ENCODE measurements at places on chromosomes 6 and 20.

DNA sequence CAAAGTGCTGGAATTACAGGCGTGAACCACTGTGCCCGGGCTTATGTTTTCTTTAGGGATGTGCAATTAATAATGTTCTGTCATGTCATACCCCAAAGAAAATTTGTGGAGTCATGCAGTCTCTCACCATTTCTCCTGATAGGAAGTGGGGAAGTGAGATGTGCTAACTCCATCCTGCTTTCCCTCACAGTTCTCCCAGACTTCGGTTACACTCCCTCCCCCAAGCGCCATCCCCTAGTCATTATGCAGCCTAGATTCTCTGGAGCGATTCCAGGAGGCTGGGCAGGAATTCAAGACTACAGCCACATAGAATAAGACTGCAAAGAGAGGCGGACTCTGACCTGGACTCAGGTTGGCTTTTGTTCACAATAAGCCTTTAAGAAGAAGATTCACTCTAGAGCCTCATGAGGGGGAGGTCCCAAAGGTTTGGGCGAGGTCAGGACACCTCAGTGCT, 271.4 kb downstream of the ALDH8A1 start:
- no peak for DNase-seq

DNA sequence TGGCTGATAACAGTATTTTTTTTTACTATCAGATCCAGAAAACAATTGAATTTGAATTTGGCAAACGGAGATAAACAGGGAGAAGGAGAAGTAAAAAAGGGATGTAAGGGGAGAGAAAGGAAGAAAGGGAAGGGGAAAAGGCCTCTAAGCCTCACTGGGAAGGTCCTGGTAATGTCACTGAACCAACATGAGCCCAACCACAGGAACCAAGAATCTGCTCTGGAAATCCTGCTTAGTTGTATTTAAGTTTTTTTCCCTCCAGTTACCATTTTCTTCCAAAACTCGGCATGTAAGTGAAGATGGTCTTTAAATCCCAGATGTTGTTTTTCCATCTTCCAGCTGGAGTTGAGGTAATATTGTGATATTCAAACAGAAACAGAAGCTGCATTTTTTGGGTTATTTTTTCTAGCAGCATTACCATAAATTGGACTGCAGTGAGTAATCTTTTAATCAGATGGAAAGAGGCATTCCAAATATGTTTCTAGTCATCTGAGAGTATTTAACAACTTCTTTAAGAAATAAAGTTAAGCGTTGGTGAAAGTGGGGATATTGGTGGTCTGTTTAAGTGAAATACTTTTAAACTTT, 91.1 kb downstream of the TXNDC5 start:
- DNase-seq, result no peak

DNA sequence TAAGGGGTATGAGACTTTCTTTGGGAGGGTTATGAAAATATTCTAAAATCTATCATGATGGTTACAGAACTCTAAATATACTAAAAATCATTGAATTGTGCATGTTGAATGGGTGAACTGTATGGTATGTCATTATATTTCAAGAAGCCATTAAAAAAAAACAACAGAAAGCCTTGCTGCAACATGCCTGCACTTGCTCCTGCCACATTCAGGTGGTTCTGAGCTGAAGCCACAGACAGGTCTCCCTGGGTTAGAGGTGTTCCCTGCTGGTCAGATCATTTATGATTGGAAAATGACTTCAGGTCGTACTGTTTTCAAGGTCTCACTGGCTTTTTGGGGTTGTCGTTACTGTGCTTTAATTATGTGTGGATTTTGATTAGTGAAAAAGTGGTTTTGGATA, 13.3 kb downstream of the GMPR start:
- DNase-seq, result no peak

- DNase-seq, result no peak
These were observed 165.4 kb upstream of the CHD6 start for GRCh38 chr20:41783423-41784208.

DNA sequence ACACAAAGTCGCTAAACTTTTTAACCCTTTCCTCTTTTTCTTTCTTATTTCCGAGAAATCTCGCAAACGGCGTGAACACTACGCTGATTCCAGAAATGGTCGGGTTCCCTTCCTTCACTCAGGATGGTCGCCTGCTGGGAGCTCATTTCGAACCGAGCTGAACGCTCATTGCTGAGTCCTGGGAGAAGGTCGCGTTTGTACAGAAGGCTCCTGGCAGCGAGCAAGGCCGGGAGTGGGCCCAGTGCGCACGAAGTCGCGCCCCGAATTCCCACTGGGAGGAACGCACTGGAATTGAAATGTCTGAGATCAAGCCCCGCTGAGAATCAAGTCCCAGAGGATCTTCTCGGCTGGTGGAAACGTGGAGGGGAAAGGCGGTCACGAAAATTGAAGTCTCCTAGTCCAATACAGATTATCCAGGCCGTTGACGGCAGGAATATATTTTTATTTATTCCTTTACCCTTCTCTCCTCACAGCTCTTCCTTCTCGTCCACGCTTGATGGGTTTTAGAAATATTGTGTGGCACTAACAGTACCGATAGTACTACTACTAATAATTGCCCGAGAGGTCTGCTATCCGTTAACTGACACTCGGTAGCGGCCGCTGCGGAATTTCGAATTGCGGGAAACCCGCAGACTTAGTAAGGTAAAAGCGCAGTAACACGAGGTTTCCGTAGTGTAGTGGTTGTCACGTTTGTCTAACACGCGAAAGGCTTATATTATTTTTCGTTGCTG, 207.2 kb upstream of the ZNF184 start:
- no peak for DNase-seq

DNA sequence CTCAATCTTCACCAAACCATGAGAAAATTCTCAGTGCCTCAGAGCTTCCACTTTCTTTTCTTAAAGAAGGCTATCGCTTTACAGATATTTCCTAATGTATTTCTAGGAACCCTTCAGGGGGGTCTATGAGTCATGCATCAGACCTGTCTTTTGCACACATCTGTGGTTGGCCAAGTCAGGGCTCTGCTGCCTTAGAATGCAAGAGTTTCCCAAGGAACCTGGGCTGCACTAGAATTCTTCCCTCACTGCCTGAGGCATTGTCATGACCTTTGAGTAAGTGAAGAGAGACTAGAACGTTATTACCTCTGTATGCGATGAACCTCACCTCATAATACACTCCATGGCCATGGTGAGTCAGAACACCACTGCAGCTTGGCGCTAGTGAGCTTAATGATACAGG, 365.0 kb upstream of the ID4 start:
- DNase-seq, result no peak

DNA sequence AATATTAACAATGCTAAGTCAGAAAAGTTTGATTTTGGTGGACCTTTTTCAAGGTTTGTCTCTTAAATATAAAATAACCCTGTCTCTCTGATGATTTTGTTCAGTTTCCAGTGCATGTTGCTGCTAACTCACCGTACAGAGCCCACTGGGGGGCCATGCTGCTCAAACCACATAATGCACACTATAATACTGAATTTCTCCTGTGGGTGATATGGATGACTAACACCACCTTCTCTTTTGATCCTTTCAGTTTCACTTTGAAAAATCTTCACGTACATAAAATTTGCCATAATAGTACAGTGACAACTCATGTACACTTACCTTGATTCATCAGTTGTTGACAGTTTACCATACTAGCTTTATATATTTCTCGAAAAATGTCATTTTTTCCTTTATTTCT, 506.6 kb upstream of the MAN1A1 start:
- no peak for DNase-seq

- DNase-seq, result no peak
These were observed 61.7 kb downstream of the SLC2A10 start for GRCh38 chr20:46771195-46771588.

GRCh38 chr6:43277643-43278523, 20.2 kb upstream of the SLC22A7 start:
- DNase-seq, result no peak

DNA sequence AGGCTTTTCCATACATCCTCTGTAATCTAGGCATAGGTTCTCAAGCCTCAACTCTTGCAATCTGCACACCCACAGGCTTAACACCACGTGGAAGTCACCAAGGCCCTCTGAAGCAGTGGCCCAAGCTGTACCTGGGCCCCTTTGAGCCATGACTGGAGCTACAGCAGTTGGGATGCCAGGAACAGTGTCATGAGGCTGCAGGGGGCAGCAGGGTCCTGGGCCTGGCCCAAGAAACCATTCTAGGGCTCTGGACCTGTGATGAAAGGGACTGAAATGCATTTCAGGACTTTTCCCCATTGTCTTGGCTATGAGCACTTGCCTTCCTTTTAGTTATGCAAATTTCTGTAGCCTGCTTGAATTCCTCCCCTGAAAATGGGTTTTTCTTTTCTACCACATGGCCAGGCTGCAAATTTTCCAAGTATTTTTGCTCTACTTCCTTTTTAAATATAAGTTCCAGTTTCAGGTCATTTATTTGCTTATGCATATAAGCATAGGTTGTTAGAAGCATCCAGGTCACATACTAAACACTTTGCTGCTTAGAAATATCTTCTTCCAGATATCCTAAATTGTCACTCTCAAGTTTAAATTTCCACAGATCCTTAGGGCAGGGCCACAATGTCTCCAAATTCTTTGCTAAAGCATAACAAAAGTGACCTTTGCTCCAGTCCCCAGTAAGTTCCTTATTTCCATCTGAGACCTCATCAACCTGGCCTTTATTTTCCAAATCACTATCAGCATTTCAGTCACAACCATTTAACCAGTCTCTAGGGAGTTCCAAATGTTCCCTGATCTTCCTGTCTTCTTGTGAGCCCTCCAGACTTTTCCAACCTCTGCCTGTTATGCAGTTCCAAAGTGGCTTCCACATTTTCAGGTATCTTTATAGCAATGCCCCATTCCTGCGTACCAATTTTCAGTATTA, 48.6 kb upstream of the CD2AP start:
- DNase-seq, result no peak

DNA sequence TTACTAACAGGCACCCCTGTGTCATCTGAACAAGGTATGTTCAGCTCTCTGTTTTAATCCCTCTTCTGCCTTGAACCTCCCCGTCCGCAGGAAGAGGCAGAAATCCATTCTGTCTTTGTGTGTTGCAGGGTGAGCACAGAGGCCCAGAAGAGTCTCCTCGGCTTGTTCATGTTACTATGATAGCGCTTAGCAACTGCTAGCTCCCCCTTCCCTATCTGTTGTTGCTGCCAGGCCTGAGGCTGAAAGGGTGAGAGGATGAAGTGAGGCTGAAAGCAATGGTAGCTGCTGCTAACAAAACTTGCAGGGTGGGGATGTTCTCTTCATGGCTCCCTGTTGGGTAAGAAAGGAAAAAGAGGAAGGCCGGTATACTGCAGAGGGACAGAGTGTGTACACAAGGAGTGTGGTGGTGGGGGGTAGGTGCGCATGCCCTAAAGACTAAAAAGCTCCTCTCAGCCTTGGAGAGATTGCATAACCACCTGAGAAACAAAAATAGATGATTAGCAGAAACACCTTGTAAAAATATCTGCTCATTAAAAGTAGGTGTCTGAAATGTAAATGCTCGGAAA, 55.2 kb upstream of the CITED2 start:
- DNase-seq, result no peak

DNA sequence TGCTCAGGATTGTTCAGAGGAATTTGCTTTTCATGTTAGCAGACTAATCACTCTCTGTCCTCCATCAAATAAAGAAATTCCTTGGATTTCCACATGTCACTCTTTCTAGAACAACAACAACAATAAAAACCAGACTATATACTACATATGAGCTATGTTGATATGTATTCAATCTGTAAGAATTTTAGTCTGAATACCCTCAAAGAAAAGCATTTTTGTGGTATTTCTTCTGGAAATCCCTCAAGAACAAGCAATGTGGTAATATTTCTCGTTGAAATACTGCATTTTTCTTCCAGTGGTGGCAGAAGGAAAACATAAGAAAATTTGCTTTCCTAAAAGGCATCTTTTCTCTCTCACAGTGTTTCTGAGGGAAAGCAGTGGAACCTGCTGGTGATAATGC, 312.6 kb upstream of the RSPO3 start:
- no peak for DNase-seq

GRCh38 chr6:22545051-22545450, 24.3 kb upstream of the HDGFL1 start:
- DNase-seq, result no peak

DNA sequence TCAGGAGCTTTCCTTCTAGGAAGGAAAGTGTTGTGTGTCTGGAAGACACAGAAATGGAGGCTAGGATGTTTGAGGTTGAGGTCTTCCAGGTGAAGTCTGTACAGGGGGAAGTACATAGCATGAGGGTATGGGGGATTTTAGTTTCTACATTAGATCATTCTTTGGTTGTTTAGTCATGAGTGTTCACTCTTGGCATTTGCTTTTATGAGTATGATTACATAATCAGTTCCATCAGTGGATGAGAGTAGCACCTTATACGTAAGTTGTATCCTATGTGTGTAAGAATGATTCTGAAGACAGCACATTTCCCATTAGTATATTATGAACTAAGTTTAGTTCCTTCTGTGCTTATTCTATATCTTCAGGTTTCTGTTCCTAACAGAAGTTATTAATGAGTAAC, 1.9 kb downstream of the CDYL start:
- DNase-seq, result no peak

GRCh38 chr6:12119085-12119588, 107.0 kb downstream of the HIVEP1 start:
- peak; percentile 14 for DNase-seq

GRCh38 chr6:79764747-79765146, 133.6 kb downstream of the SH3BGRL2 start:
- no peak for DNase-seq

DNA sequence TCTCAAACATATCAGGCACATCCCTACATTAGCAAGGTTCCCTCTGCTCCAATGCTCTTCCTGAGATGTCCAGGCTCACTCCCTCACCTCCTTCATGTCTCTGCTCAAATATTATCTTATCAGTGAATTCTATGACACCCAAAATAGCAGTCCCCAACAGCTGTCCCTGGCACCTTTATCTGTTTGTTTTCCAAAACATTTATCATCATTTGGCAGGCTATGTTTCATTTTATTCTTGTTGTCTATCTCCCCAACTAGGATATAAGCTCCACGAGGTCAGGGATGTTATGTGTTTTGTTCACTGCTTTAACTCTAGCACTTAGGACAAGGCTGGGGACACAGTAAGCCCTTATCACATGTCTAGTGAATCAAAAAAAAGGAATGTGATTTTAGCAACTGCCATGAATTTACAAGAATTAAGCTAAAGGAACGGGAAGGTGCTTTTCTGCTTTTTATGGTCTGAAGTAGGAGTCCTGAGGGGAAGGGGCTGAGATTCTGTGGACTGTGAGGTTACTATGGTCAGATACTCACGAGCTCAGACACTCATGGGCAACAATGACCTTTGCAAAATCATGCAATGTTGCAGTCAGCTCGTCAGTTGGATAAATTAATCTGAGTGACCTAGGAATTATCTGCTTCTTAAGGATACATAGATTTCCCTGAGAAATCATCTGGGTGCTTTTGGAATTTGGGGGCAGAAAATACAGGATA, 1.9 kb upstream of the IL22RA2 start:
- no peak for DNase-seq
